ENCODE measurements at places on chromosomes 11 and 22.
A peak's percentile ranks its signal among the peaks of the same experiment; 100 is the strongest.

DNA sequence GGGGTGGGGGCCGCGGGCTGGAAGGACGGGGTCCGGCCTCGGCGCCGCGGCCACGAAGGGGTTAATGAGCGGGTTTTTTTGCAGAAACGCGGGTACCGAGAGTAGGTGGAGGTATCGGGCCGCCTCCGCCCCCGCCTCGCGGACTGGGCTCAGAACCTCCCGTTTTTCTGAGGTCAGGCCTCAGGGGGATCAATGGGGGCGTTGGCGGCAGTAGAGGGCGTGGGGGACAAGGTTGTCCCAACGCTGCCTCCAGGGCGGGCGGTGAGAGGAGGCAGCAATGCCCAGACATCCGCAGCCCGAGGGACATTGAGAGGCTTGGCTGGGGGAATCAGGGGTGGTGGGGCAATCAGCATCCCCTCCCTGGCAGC is 34.8 kb upstream of the PRODH start:
- no peak for DNase-seq

DNA sequence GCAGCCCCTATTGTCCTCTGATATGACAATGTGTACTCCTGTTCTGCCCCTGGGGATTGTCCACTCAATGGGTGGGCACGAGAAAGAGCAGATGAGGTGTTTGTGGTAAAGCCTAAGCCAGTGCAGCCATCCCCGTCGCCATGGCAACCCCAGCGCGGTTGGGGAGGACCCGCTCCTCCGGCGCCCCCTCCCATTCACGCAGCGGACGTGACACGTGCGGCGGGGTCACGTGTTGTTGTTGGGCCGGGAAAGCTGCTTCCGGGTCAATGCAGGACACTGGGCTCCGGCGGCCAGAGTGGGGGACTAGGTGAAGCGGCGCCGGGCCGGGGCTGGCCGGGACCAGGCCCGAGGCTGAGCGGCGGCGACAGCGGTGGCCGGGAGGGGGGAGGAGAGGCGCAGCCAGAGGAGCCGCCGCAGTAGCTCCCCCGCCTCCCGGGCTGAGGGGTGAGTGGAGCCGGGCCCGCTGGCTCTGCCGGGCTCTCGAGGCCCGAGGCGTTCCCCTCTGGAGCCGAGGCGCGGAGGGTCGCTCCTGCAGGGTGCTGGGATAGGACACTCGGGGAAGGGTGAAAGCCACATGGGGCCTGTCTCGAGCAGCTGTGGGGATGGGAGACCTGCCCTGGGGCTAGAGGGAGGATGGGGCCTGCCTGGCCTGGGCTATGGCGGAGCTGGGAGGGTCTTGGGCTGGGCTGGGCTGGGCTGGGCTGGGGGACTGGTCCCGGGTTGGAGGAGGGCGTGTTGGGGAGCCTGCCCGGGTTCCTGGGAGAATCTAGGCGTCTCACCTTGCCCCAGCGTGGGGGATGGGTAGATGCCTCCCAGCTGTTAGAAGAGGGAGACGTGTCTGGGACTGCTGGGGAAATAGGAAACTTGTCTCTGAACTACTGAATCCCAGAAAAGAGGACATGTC is at the start of gene TBCEL:
TBCEL (plus strand) TSS at position 255 of the 904 bp plus-strand sequence. CDS start 21,589 bp downstream, outside the sequence.
- peak; percentile 67 for DNase-seq

DNA sequence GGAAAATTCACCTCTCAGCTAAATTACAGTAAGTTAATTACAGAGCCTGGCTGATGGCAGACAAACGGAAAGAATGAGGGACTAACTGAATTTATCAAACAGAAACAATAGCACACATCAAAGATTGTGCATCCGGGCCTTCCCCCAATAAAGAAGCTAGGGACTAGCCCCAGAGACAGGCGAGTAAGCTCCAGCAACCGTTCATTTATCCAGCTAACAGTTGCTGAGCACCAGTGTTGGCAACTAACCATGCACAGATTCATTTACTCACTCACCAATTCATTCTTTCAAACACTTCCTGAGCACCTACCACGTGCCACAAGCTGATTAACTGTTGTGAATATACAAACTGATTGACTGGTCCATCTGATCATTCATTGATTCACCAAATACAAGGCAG is 51.2 kb downstream of the SMCO4 start:
- DNase-seq: no peak

GRCh38 chr11:133681901-133682300 is 149.6 kb upstream of the OPCML start:
- DNase-seq: no peak

DNA sequence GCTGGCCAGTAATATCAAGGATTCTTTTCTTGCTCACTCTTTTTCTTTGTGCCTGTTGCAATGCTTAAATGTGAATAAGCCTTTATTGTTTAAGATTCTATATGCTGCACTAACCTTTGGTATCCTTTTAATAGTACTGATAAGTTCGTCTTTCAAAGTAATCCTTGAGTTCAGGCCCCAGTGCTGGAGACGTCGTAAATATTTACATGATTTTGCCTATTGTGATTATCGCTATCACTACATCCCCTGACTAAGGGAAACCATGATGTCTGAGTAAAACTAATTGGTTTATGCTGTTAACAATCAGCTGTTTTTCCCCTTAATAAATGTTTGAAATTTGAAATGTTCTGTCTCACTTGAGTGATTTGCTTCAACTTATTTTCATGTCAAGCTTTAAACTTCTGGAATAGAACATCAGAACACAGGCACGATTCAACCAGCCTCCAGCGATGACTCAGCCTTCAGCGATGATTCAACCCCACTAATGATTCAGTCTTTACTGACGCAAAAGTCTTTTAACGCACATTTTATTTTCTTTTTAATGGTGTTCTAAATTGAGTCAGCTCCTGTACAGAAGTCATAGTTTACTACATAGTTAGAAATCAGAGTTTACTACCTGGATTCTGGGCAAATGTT is 3.9 kb downstream of the HTATIP2 start:
- DNase-seq: peak; percentile 11

- DNase-seq: no peak
Observed at GRCh38 chr11:27842290-27842689, 142.0 kb upstream of the BDNF start.

DNA sequence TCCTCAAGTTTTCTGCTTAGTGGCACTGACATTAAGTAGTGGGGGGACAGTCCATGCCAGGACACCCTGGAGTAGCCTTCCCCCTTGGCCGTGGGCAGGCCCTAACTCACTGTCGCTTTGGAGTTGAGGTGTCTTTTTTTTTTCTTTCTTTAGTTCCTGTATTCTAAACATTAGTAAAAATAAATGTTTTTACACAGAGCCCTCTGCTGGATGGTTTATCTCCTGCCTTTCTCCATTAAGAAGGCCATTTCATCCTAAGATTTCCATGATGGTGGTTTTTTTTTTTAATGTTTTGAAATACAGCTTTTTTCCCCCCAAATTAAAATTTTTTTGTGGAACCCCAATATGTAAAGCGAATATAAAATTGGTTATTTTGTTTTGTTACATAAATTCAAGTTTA is 1.8 kb upstream of the TIGD3 start:
- no peak for DNase-seq
